ENCODE measurements at places on chromosomes 6 and 20. TPM values are rescaled to one million over a fixed set of nuclear protein-coding genes. Genes with fewer than 3 reads are reported as not detected.

The IL17F gene
- not detected for total RNA-seq

The RAET1L gene
- 0.22 TPM for total RNA-seq

The RIPPLY2 gene
- total RNA-seq, result not detected

The CLDN20 gene
- not detected for total RNA-seq

The SIRPA gene
- 2.1 TPM for total RNA-seq

The SPTLC3 gene
- 18.5 TPM for total RNA-seq

The VGLL2 gene
- not detected for total RNA-seq

The TRMT6 gene
- 5.7 TPM for total RNA-seq

The WFDC12 gene
- not detected for total RNA-seq

The TBXT gene
- not detected for total RNA-seq

The BACH2 gene
- total RNA-seq, result 2.1 TPM

The TRAPPC3L gene
- not detected for total RNA-seq

The TRIM31 gene
- total RNA-seq, result 0.11 TPM

The ZSCAN9 gene
- total RNA-seq, result 16.5 TPM

Measured in placental epithelial cell (primary cell).